Motor neuron (in vitro differentiated cells): ENCODE measurements at places on chromosomes 16 and 17. TPM values are rescaled to one million over a fixed set of nuclear protein-coding genes. Genes with fewer than 3 reads are reported as not detected.

DNA sequence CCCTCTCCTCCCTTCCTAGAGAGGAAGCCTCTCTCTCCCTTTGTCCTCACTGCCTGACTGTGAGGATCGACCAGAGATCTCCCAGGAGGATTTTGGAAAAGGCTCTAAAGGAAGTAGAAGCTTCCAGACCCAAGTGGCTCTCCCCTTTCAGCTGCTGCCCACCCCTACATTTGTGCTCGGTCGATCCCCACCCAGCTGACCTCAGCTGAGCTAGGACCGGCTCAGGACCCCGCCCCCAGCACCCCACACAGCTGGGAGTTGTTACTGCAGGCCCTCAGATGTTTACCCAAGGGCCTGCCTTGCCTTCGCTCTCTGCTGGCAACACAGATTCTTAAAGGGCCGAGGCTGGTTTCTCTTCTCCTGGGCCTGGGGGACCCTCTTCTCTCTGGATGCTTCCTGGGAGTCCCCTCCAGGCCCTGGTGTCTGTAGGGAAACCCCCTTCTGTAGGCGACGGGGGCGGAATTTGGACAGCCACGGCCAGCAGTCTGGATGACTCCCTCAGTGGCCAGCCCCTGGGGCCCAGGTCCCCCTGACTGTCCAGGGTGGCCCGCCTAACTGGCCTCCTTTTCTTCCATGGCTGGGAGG is 26.9 kb upstream of the TIMP2 start:
- ATAC-seq: peak; percentile 89

GRCh38 chr17:33847900-33848299 is 407.2 kb upstream of the CCL2 start:
- ATAC-seq: peak; percentile 48

- ATAC-seq: no peak
These were observed 207.3 kb downstream of the NTN1 start for GRCh38 chr17:9228408-9229159.

DNA sequence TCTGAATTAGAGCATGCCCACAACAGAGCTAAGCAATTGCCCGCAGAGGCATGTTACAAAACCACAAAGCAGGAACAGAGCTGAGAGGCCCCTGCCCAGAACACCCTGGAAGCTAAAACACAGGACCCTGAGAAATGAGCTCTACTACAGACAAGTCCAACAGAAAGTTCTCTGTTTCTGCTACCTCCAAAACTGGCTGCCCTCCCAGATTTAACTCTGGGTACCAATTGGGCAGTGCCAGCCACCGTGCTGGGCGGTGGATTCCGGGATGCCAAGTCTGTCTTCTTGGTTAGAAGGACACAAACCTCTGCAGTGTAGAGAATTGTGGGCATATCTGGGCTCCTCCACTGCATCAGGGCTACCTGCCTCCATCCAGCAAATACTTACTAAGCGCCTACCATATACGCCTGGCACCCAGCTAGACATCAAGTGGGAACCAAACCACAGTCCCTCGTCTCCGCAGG is 1.0 kb downstream of the CMTM4 start:
- ATAC-seq: no peak

GRCh38 chr17:57113011-57113410 is 28.0 kb downstream of the AKAP1 start:
- ATAC-seq: no peak

DNA sequence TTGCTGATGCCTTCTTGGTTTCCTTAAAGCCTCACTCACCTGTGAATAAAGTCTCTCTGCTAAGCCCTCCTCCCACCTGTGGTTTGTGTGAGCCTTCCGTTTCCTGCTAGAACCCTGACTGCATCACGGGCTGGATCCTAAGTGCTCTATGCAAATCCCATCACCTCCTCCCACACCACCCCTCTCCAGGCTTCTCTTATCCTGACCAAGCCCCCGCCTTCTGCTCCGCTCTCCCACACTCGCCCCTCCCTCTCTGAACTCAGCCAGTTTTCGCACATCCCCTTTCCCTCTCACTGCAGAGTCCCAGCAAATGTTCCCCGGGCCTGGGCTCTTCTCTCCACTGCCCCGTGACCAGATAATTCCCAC is 51.8 kb downstream of the PIMREG start:
- peak; percentile 57 for ATAC-seq

- peak; percentile 33 for ATAC-seq
These were observed 13.5 kb upstream of the ERCC4 start for GRCh38 chr16:13906168-13907089.

GRCh38 chr17:21168555-21168865 is 41.7 kb downstream of the DHRS7B start:
- no peak for ATAC-seq

DNA sequence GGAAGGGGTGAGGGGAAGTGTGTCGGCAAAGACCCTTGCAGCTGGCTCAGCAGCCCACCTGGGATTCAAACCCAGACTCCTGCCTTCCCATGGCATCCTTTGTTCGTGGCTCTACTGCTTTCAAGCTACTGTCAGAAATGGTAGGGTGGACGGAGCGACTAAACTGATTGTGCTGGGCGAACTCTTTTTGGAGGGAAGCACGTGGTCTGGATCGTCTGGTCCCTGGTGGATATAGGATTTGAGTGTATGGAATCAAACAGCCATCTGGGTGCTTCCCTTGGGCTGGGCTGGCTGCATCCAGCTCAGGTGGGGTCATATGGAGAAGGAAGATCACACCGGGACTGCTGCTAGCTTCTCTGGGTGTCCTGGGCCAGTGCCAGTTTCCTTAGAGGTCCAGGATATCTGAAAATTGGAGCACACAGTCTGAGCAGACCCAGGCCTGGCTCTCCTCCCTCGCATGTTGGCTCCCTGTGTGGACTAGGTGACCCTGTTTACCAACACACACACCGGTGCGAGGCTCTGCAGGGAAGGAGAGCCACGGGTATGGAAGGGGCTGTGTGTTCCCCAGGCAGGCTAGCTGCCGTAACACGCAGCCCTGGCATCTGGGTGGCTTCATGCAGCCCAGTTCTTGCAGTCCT is 8.6 kb downstream of the CMIP start:
- no peak for ATAC-seq

GRCh38 chr16:53042235-53042701 is 10.4 kb downstream of the CHD9NB start:
- ATAC-seq: no peak

DNA sequence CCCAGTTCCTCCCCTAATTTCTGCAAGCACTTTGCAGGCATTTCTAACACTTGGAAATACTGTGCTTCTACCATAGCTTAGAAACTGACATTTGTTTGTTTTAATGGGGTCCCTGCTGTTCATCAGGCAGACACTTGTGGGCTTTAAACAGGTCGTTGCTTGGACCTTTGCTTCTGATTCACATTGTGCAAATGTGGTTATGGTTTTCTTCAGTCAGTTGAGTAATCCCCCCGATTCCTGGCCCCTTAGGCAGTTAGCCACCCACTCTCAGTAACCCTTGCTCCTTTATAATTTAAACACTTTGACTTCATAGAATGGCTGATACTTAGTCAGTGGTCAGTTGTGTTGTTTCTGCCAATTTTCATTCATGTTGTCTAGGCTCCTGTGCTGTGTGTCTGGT is 39.4 kb downstream of the SLC47A1 start:
- no peak for ATAC-seq

DNA sequence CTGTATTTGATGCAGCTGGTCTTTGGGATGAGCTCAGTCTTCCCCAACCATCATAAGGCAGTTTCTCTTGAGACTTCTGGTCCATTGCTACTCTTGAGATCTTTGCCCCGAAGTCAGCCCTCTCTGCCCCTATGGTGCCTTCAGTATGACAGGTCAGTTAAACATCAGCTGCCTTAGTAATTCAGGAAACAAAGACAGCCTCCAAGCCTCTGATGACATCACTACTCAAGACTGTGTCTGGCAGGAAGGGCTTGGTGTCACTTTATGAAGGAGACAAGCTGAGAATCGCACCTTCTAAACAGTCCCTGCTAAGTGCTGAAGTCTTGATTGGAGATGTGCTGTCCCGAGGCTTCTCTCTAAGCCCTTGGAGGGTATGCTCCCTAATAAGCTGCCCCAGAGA is 104.9 kb upstream of the TBX2 start:
- ATAC-seq: peak; percentile 68

GRCh38 chr16:73545755-73546154 is 497.8 kb upstream of the ZFHX3 start:
- ATAC-seq: no peak

DNA sequence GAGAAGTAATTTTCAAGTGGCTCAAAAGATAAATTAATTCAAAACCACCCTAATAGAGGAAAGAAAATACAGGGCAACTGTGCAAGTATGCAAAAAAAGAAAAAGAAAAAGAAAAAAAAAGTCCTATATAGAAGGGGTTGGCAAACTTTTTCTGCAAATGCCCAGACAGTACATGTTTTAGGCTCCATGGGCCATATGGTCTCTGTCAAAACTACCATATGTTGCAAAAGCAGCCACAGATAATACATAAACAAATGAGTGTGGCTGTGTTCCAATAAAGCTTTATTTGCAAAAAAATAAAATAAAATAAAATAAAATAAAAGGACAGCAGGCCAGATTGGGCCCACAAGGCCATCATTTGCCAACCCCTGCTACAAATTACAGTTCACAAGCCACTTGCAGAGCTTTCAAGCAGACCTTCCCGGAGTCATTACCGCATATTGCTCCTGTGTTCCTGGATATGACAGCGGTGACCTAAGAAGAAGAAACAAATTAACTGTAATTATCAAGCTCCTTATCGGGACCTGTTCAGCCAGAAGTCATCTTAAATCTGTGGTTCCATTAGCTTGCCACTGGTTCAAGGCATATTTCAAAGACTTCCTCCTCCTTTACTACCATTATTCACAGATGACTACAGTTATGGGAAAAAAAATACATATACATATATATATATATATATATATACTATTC is 15.9 kb downstream of the ZC3H7A start:
- ATAC-seq: no peak

DNA sequence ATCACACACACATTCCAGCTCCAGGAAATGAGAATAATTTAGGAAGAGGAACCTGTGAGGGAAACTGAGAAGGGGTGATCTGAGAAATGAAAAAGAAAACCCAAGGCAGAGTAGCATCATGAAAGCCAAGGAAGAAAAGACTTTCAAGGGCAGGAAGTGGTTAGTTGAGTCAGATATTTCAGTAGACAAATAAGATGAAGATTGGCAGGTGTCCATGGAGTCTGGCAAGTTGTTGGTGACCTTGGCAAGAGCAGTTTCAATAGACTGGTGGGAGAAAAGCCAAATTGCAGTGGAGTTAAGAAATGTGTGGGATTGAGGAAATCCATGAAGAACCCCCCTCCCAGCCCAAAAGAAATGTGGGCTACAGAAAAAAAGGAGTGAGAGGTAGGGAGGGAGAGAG is 10.7 kb downstream of the GNAO1 start:
- ATAC-seq: no peak

- ATAC-seq: no peak
These were observed 29.5 kb upstream of the MSI2 start for GRCh38 chr17:57226793-57227192.

Gene C16orf46
- 1.5 and 2.8 TPM in 2 replicates for total RNA-seq

Gene KRT24
- not detected in 2 replicates for total RNA-seq

Gene DBF4B
- 3.1 and 3.4 TPM in 2 replicates for total RNA-seq

Gene TM4SF5
- total RNA-seq: not detected in 2 replicates

Gene HEATR9
- 0.14 and 0.15 TPM in 2 replicates for total RNA-seq

Gene CASKIN1
- total RNA-seq: 1.8 and 5.8 TPM in 2 replicates

Gene TBC1D3C
- total RNA-seq: 0.25 and 0.36 TPM in 2 replicates

Gene OTOP2
- total RNA-seq: 0.25 TPM in 1 of 2 replicates, not detected in the other

Gene CMTM2
- total RNA-seq: not detected in 2 replicates

Gene SOX8
- 6.3 and 6.4 TPM in 2 replicates for total RNA-seq

Gene WSCD1
- 0.10 and 0.16 TPM in 2 replicates for total RNA-seq
